Ovary (tissue), 10 donors: ENCODE measurements at places on chromosomes 1 and 21.
A peak's percentile ranks its signal among the peaks of the same experiment; 100 is the strongest.

GRCh38 chr1:174134003-174134659 lies 25.2 kb upstream of the RABGAP1L start:
- no peak for DNase-seq

DNA sequence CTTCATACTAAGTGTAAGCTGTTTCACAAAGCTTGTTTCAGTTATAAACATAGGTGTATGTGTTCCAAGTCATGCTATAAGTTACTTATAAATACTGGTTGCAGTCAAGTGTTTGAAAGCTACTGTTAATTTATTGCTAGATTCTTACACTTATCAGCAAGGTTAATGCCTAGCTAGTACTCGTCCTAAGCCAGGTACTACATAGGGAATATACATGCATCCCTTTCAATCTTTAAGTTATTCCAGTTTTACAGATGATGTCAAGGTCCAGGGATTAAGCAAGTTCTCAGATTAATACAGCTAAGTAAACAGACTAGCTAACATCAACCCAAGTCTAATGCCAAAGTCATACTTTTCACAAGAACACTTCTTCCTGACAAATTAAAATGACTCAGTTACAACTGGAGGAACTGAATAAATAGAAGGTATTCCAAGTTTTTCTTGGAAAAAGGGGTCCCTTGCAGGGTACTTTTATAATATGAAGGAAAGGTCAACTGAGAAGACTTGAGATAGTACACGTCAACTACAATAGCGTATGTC lies 652.2 kb upstream of the USP24 start:
- DNase-seq, result no peak

- no peak for DNase-seq
Measured at GRCh38 chr1:41720861-41721410, 197.8 kb downstream of the HIVEP3 start.

GRCh38 chr1:869499-870244 lies 54.1 kb upstream of the SAMD11 start:
- peak; percentile 60 for DNase-seq

GRCh38 chr1:231950331-231951128 lies 323.9 kb downstream of the DISC1 start:
- DNase-seq, result no peak
